CD4-positive, alpha-beta T cell treated with Interleukin-15 for 4 hours (primary cell): ENCODE measurements at places on chromosomes 2 and 18.

- DNase-seq = no peak
Measured at GRCh38 chr2:235027558-235028214, 75.9 kb downstream of the SH3BP4 start.

- DNase-seq = no peak
Measured at GRCh38 chr2:145725876-145726275, 1206.0 kb upstream of the ZEB2 start.

- no peak for DNase-seq
Measured at GRCh38 chr2:164479460-164479859, 141.8 kb downstream of the GRB14 start.

- DNase-seq = no peak
Measured at GRCh38 chr2:64943387-64944150, 45.6 kb upstream of the SLC1A4 start.

DNA sequence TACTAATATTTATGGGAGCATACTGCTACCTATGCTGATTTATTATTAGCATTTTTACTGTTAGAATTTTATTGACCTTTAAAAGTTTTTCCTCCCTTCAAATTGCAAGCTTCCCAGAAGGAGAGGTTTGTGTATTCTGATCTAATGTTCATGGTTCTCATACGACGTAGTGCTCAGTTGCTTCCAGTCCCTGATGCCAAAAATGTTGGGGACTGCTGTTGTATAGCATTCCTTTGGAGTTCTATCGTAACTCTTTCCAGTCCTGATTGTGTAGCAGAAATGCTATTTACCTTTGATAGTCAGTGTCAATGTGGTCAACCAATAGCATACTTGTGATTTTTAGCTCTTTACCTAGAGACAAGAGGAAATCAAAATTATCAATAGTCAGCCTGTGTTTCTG is 69.5 kb upstream of the ZSWIM2 start:
- DNase-seq = no peak

- no peak for DNase-seq
Measured at GRCh38 chr2:34806396-34806795, 1207.3 kb upstream of the FAM98A start.

DNA sequence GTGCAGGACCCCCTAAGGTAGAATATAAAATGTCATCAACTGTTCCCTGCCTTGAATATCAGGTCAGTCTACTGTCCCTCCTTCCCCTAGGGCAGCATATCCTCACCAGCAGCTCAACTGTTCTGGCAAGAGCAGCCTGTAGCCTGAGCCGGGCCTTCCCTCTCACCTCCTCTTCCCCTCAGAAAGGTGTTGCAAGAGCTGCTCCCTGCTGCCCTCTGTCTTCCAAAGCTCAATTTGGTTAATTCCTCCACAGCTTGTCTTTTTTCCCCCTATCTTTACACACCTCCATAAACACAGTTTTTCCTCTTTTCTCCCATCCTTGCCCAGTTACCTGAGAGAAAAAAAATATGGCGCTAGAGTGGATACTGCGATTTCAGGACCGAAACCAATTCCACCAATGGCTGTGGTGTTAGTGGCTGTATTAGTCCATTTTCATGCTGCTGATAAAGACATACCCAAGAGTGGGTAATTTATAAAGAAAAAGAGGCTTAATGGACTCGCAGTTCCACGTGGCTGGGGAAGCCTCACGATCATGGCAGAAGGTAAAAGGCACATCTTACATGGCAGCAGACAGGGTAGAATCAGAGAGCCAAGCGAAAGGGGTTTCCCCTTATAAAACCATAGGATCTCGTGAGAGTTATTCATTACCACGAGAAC is 184.7 kb downstream of the MREG start:
- peak; percentile 12 for DNase-seq

- no peak for DNase-seq
Measured at GRCh38 chr2:205768815-205769494, 86.7 kb downstream of the NRP2 start.

DNA sequence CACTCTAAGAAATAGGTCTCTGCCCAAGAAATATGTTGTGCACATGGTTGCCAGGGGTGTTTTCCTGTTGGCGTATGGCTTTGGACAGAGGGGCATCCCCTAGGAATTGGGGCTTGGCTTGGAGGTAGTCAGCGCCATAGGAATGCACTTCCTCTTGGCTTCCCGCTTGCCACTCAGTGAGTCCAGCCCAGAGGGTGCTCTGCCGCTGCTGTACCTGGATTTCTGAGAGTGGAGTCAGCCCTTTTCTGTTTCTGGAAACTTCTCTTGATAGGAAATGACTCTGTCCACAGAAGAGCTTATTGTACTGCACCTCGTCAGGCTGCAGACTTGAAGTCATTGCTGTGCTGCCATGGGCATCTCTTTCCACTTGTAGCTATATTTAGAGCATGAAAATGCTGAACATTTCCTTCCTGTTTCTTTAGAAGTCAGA is 116.7 kb upstream of the MGAT5 start:
- no peak for DNase-seq

DNA sequence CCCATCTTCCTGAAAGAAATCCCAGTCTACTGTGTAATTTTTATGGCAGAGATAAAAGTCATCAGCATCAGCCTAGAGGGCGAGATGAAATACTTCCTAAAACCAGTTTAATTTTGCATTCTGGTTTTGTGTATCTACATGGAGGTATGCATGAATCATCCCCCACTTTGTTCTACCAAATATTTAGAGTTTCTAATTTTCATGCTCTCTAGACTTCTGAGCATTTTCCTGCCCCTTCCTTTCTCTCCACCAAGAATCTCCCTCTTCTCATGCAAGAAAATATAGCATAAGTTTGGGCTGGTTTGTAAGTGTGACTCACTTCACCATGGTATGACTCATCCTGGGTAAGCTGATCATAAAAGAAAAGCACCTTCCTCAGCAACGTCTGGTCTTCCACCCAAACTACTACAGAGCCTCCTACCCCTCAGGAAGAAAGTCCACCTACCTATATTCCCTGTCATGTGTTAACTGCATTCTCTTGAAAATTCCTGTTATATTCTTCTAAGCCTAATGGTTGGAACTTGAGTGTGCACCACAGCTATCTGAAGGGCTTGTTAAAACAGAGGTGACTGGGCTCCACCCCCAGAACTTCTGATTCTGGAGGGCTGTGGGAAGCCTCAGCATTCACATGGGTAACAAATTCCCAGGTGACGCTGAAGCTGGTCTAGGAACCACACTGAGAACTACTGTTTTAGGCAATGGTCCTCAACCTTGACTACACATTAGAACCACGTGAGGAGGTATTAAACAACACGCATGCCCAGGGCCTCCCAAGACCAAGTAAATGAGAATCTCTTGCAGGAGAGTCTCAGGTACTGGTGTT is 37.4 kb upstream of the RAPGEF4 start:
- peak; percentile 20 for DNase-seq

- DNase-seq = no peak
Measured at GRCh38 chr18:65753520-65753919, 2.7 kb downstream of the CDH7 start.

GRCh38 chr2:58239243-58239925 is 1.7 kb downstream of the FANCL start:
- no peak for DNase-seq

- DNase-seq = peak; percentile 6
Measured at GRCh38 chr2:71154798-71155197, 24.4 kb downstream of the MPHOSPH10 start.

DNA sequence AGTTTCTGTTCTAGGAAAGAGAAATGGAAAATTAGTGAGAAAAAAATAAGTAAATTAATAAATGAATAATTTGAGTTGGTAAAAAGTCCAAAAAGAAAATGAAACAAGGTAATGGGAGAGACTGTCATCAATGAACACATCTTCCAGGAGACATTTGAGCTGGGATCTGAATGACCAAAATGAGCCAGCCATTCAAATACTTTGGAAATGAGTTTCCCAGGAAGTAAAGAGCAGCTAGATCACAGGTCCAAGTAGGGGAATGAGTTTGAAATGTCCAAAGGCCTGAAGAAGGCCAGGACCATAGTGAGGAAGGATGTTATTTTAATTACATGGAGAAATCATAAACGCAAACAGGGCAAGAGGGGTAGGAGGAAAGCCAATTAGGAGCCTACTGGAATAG is 6.6 kb upstream of the DNAH7 start:
- no peak for DNase-seq

DNA sequence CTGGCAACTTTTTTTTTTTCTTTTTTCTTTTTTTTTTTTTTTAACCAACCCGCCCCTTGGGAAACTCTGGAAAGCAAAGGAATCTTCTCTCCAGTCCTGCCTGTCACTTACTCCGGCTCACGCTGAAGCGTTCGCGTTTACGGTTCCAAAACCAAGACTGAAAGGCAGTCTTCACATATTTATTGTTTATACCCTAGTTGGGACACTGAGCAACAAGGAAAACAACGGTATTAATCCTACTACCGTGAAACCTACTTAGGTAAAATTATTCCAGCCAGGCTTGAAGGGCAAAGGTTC is 125.4 kb downstream of the OSBPL1A start:
- DNase-seq = no peak

GRCh38 chr2:209577376-209578357 is 153.8 kb downstream of the MAP2 start:
- DNase-seq = no peak

DNA sequence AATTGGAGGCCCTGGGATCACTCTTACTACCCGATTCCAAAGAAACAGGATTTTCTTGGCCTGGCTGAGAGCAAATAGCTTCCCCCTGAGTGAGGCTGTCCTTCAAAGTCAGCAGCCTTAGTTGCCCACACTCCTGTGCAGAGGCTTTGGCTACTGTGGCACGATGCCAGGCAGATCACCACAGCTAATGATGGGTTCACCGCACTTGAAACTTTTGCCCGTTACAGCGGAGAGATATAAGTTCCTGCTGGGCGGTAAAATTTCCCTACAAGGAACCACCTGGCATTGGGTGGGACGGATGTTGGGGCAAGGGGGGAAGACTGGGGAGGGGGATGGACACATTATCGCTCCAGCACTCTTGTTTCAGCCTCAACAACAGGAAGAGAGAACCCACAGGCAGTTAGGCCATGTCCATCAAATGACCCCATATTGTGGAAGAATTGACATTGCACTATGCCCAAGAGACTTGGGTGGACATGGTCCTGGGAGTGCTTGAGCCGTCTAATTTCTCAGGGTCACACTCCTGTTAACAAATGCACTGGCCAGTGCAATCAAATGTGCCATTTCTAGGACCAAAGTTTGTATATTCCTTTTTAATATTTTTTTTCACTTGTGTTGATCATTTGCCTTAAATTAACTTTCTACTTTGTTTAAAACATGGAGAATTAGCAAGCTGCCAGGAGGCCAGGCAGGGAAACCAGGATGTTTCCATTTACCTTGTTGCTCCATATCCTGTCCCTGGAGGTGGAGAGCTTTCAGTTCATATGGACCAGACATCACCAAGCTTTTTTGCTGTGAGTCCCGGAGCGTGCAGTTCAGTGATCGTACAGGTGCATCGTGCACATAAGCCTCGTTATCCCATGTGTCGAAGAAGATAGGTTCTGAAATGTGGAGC is 4.4 kb downstream of the IL1B start:
- no peak for DNase-seq

DNA sequence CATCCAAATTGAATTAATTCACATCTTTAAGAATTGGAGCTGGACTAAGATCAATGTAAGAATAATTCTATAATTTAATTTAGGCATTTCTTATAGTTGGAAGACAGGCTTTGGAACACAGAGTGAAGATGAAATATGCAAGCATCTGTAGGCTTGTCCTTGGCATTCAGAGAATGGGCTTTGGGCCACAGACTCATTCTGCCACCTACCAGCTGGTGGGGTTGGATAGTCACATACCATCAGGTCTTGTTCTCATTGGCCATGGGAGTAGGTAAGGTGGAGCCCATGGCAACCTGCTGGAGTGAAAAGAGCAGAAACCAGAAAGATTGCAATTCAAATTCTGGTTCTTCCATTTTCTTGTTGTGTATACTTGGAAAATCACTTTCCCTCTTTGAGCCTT is 300.3 kb downstream of the CYRIA start:
- DNase-seq = no peak

DNA sequence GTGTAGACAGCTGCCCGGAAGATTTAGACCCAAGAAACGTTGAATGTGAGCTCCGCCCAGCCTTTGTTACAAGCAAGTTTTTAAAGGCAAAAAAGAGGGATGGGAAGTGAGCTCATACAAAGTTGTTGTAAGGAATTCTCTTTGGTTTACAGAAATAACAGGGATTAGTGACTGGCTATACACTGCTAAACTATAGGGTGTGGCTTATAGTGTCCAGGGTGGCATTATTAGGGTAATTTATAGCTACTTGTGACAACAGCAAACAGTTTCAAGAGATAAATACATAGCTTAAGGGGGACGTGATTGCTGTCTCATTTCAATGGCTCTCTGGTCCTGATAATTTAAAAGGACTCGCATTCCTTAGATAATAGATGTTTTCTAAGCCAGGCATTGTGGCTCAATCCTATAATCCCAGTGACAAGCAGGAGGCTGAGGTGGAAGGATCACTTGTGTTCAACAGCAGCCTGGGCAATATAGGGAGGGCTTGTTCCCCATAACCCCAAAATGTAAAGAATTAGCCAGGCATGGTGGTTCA is 66.5 kb upstream of the TGIF1 start:
- no peak for DNase-seq

DNA sequence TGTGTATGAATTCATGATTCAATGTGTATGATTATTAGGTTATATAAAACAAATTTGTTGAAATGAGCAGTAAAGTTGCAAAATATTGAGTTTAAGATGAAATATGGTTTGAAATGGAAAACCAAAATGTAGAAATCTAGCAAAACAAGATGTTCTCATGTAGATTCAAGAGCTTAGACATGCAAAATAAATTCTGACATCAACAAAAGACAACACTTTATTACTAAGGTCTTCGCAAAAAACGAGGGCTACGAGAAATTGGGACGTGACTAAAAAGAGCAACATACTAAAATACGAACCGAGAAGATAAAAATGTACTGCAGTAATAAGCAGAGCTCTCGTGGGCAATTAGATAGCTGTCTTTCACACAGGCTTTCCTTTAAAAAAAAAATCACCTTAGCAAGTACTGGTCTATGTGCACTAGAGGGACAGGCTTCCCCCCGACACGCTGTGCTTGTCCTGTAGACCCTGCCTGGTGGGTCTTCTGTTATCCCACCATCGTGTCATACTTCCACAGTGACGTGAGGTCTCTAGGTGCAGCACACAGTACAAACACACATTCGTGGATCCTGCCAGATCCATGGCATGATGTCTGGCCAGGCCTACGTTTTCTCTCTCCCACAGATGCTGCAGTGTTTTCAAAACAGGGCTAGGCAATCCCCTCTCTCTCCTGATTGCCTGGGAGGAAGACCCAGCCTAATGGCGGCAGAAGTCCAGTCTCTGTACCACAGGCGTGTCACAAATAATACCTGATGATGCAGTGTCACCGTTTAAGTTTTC is 240.8 kb downstream of the TCF4 start:
- DNase-seq = no peak
